ENCODE measurements at places on chromosomes 2 and 18.

GRCh38 chr2:67772216-67773170 lies 290.3 kb downstream of the C1D start:
- DNase-seq, result no peak

DNA sequence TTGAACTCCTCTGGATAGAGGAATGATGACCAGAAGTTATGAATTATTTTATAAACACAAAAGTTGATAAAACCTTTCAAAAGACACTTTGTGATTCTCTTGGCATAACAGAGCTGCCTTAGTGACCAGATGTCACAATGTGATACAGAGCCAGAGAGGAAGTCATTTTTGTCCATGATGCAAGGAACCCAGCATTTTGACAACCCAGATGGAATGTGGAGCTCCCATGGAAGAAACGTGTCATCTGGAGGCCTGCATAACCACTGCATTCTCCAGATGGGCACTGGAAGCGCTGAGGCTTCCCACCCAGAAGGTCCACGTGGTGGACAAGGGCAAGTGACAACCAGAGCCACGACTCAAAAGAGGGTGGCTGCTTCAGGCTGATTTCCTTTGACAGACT lies 30.1 kb downstream of the HRH4 start:
- no peak for DNase-seq

DNA sequence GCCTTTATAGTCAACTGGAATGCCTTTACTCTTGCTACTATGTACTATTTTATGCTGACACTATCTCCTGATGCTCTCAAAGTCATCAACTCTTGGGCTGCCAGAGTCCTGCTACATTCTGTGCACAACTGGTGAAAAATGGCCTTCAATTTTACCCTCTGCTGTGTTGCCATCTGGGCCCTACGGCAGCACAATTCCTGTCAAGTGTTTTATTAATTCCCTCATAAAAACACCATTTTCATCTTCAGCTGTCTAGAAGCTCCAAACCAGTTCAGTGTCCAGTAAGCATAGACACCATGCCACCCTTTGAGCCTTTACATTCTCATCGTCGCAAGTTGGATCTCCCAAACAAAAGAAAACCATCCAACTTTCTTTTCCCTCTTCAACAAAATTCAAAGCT lies 26.5 kb downstream of the CALCRL start:
- DNase-seq, result no peak

GRCh38 chr18:12373116-12373770 lies 3.8 kb downstream of the AFG3L2 start:
- DNase-seq, result no peak

DNA sequence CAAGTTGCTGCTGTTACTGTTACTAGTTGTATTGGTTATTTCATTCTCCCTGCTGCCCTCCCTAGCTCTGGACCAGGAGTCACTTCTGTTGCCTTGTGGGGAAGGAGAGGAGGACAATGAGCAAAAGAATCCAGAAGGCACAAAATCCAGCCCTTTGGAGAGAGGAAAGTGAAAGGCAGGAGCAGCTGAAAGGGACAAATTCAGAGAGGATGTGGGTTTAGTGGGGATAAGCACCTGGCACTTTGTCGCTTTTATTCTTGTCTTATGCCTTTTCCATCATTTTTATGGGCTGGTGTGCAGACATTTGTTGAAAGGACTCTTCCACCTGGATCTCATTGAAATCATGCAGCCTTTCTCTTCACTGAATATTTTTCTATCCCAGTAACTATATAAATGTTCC lies 24.3 kb upstream of the LTBP1 start:
- DNase-seq, result no peak

- DNase-seq, result no peak
These were observed 93.0 kb downstream of the LBH start for GRCh38 chr2:30324245-30324908.

GRCh38 chr2:19882286-19882685 lies 19.5 kb downstream of the TTC32 start:
- no peak for DNase-seq

GRCh38 chr2:121831841-121832240 lies 76.4 kb downstream of the TSN start:
- DNase-seq, result no peak
